COR-L47 (cell line): ENCODE measurements at places on chromosomes 7 and 10.

- DNase-seq = no peak
Measured at GRCh38 chr10:124291001-124291701, 127.6 kb downstream of the OAT start.

GRCh38 chr7:1407892-1408291 lies 51.4 kb downstream of the MICALL2 start:
- peak; percentile 91 for DNase-seq

GRCh38 chr10:125012851-125013528 lies 71.1 kb downstream of the ZRANB1 start:
- no peak for DNase-seq

- no peak for DNase-seq
Measured at GRCh38 chr7:13155188-13155587, 467.8 kb downstream of the ARL4A start.

DNA sequence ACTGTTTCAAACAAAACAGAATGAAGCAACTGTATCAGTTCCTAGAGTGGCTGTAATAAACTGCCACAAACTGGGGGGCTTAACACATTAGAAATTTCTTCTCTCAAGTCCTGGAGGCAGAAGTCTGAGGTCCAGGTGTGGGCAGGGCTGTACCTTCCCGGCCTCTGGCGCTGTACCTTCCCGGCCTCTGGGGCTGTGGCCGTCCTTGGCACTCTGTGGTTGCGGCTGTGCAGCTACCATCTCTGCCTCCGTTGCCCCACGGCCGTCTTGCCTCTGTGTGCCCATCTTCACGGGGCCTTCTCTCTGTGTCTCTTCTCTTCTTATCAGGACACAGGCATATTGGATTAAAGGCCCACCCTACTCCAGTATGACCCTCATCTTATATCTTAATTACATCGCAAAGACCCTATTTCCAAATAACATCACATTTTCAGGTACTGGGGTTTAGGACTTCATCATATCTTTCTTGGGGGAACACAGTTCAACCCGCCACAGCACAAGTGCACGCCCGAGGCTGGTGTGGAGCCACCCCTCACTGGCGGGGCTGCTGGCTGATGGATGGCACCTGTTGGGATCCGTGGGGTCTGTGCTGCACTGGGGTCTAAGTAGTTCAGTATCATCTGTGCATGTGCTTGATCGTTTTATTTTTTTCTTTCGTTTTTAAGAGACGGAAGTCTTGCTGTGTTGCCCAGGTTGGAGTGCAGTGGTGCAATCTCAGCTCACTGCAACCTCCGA lies 123.2 kb downstream of the ACTR3B start:
- no peak for DNase-seq

GRCh38 chr7:113046453-113046852 lies 40.2 kb downstream of the GPR85 start:
- no peak for DNase-seq

DNA sequence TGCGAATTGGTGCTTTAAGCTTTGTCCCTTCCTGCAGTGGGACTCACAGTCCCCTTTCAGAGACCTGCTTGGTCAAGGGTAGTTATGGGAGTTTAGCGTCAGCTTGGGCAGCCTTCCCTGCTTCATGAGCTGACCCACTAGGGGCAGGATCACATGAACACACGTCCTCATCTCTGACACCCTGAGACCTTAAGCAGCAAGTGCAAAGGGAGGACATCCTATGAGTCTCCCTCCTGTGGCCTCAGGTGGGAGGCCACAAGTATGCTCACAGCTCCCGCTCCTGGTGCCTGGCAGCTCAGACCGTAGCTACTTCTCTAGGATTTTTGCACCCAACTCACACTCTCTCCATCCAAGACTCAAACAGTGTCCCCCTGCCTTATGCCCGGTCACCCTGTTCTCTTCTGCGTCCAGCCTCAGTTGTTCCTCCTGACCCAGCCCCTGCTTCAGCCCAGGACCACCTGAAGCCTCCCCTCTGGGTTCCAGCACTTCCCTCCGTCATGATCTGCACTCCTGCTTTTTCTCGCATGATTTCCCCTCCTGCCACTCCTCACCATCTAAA lies 136.6 kb upstream of the FAM20C start:
- no peak for DNase-seq

GRCh38 chr10:123380491-123381085 lies 226.4 kb downstream of the BUB3 start:
- DNase-seq = no peak

DNA sequence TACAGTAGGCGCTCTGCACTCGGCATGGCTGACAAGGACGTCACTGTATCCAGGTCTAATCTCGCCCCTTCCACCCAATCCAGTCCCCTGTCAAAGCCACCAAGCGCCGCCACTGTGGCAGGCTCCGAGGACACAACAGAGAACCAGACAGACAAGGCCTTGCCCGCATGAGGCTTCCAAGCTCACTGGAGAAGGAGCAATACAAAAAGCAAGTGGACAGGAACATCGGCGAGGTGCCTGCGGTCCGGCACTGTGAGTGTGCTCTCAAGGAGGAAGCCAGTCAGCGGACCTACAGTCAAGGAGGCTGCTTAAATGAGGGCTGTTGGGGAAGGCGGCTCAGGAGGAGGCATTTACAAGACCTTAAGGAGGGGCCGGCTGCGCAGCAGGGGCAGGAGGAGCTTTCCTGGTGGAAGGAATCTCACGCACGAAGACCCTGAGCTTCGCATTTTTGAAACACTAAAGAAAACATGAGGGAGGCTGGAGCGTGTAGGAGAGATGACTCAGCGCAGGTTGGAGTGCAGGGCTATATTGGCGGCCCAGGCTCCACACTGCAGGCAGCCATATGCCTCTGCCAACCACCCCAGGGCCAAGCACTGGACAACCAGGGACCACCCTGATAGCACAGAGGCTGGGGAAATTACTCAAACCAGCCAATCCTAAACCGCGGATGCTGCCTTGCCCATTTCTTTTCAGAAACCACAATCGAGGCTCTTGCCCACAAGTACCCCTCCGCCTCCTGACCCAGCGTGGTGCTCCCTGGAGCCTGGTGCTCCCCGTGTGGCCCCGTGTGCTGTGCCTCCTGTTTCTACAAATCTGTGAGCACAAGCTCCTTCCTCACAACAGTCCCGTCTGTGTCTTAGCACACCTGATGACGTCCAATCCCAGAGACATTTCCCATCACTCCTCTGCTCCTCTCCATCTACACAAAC lies 28.9 kb downstream of the GNA12 start:
- no peak for DNase-seq

GRCh38 chr10:79239924-79240581 lies 107.2 kb upstream of the PPIF start:
- no peak for DNase-seq

DNA sequence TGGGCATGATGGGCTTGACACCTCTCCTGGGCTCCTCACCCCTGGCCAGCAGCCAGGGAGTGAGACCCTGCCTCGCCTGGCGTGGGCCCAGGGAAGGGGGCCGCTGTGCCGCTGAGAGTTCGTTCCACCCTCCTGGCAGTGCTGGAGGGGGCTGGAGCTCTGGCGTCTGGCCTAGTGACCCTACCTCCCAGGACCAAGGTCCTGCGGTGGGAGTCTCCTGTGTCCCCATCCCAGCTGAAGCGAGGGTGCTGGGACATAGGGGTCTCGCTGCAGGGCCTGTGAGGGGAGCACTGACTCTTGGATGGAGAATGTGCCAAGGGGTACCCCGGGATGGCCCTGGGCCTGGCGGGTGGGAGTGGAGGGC lies 1.2 kb downstream of the GTF2IRD1 start:
- DNase-seq = no peak

- no peak for DNase-seq
Measured at GRCh38 chr7:90777465-90777864, 181.3 kb downstream of the CDK14 start.

DNA sequence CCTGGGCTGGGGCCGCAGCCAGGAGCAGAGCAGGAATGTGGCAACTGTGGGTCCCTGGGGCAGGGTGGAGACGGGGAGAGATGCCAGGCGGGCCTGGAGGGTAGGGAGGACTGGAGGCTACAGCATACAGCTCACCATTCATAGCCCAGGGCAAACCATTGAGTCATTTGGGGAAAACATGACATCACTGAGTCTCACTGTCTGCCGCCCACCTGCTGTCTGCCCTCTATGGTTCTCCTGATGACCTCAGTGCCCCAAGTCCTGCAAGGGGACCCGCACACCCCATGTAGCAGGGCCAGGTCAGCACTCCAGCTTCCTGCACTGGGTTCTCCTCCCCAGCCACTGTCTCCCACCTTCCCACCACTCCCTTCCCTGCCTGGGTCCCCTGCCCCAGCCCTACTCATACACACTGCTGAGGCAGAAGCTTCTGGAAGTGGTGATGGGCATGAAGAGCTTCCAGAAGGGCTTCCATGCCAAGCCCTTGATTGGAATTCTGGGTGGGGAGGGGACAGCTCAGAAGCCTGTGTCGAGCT lies 10.4 kb downstream of the CHST3 start:
- DNase-seq = no peak

DNA sequence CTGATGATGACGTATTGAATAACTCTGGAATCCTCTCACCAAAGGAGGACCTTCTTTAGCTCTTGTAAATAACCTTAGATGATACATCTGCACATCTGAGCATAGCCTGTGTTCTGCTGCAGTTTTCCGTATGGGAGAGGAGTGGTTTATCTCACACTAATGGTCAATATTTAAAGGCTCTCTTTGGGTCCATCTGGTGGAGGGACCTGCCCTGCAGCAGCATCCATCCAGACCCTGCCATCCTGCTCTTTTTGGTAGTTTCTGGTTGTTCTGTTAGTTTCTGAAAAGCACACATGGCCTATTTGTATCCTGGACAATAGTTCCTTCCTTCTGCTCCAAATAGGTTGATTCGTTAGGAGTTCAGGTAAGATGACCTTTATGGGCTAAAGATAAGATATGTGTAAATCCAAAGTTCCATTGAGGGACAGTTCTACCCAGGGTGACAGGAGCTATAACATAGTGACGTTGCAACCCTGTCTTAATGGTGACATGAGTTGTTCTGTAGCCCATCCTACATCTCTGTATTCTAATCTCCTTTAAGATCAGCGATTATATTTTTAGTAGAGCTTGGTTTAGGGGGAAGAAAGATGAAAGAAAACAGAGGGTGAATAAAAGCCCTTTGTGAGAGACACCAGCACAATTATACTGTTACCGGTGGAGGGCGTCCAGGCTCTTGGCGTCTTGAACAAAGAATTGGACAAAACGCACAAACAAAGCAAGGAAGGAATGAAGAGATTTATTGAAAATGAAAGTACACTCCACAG lies 60.0 kb upstream of the KLF14 start:
- peak; percentile 29 for DNase-seq

DNA sequence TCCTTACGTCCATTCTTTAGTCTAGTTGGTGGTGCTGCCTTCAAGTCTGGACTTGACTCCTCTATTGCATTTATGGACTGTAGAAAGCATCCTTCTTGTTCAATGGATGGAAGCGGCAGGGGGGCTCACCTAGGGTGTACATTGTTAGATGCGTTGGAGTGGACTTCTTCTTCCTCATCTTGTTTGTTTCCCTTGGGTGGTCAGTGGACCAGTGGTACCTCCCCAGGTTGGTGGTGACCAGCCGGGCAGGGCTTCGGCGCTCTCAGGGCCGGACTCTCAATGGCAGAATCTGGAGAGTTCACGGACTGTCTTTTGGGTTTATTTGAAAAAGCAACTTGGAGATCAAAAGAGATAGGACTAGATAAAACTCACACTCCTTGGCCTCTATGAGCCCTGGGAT lies 6.2 kb upstream of the BTBD16 start:
- no peak for DNase-seq

DNA sequence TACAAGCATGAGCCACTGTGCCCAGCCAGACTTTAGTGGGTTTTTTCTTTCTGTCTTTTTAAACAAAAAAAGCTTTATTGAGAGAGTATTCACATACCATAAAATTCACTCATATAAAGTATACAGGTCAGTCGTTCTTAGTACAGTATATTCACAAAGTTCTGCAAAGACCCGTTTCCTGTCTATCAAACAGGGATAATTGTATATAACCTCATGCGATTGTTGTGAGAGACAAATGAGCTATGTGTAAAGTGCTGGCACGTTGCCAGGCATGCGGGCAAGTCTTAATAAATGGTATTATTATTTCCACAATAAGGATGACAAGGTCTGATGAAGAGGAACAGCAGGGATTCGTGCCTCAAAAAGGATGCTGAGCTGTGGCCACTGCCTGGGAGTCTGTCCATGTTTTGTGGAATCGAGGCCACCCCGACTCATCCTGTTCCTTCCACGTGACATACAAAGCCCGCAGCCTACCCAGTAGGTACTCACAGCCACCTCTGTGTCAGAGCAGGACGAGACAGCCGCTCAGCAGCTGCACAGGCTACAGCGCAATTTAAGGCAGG lies 51.6 kb downstream of the SMKR1 start:
- peak; percentile 94 for DNase-seq

GRCh38 chr7:142790555-142790954 lies 19.8 kb downstream of the PRSS2 start:
- DNase-seq = no peak

- no peak for DNase-seq
Measured at GRCh38 chr7:82335001-82335400, 108.6 kb downstream of the CACNA2D1 start.

DNA sequence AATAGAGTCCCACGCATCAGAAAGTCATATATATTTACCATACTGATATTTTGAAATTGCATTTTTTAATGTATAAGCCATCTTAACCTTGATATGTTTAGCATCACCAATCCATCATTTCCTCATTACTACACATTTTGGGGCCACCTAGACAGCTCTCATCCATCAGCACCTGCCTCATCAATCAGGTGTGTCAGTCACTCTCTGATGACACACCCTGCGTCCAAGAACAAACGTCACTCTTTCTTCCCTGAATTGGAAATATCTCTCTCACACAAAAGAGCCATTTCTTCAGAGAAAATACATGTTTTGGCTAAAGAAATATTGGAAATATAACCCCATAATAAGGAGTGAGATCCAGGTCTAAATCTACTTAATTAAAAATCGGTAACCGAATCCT lies 38.9 kb upstream of the RSU1 start:
- DNase-seq = no peak

DNA sequence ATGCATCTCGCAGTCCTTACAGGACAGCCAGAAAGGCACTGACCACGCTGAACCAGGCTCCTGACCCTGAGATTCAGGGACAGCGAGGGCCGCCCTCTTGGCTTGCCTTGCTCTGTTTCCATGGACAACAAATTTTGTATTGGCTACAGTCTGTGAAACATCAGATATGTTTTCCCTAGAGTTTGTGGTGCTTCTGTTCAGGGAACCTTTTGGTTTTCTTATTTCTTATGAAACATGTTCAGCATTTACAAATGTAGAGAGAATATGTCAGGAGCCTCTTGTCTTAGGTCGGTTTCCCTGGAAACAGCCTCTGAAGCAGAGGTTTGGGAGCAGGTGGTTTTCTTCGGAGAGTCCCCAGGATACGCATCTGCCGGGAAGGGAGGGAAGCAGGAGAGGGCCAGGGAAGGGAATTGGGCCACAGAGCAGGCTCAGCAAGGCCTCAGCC lies 260.1 kb downstream of the CCDC3 start:
- DNase-seq = no peak
